ENCODE measurements at places on chromosomes 1 and 21.

- DNase-seq = no peak
These were observed 3.9 kb downstream of the BCAR3 start for GRCh38 chr1:93677729-93678128.

GRCh38 chr1:96559707-96560596 is 161.6 kb upstream of the PTBP2 start:
- no peak for DNase-seq

GRCh38 chr1:188763541-188763940 is 1714.1 kb downstream of the BRINP3 start:
- DNase-seq = no peak

DNA sequence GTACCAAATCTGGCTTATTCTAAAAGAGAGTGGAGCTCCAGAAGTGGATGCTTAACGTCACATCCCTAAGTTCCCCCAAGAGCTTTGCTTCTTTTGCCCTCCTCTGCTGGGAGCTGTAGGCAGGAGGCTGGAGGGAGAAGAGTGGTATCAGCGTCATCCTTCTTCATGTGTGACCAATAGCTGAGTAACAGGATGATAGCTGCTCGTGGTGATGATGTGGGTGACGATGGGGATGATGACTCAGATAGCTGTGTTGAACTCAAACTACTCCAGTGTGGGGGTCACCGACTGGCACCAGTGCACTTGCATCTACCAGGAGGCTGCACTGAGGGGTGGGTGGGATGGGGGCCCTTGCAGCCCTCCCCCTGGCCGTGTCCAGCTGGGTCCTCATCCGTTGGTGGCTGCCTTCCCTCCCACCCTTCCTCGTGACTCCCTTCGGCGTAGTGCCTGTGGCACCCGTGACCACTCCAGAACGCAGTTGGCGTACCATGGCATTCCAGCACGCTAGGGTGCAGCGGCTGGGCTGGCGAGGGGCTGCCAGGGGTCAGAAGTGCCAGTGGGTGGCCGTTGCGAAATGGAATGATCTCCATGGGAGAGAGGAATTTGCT is 1.1 kb downstream of the IGFN1 start:
- no peak for DNase-seq

DNA sequence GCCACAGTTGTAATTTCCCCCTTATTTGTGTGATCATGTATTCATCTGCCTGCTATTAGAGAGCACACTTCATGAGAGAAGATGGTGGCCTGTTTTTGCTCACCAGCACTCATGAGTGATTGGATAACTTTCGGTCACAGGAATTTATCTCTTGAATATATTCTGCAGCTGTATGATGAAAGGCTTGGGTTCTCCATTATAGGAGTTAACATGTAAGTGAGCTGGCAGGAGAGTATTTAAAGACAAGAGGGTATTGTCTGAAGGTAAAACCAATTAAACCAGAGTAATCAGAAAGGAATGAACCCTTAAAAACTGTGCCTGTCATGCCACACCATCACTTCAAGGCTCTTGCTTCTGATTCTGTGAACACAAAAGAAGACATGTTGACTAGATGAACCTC is 574.9 kb upstream of the CAMK1G start:
- DNase-seq = no peak

DNA sequence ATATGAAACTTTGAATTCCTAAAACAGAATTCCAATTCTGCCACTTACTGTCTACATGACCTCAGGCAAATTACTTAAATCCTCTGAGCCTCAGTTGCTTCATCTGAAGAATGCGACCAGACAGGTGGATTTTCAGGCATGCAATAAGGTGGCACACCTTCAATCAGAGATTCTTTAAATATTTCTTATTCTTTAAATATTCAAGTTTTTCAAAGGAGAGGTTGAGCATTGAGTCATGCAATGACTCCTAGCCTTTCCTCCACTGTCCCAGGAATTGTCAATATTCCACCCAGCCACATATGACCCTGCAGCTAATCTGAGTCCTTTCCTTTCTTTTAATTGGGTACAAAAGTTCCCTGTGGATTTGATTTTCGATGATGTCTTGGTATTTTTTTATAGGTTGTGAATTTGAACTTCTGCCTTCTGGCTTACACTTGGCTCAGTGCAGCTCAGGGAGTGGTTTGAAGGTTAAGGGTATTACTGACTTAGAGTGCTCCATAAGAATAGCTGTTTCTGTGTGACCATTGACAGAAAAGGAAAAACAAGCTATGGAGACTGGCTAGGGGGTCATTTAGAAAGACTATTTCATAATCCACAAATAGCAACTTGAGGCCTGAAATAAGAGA is 52.2 kb upstream of the PRDX6 start:
- DNase-seq = no peak

- DNase-seq = no peak
These were observed 22.6 kb upstream of the UAP1 start for GRCh38 chr1:162538815-162539431.

- no peak for DNase-seq
These were observed 332.2 kb upstream of the USP24 start for GRCh38 chr1:55547405-55547804.

GRCh38 chr1:235136111-235136510 is 7.5 kb upstream of the TOMM20 start:
- no peak for DNase-seq

- DNase-seq = peak; percentile 50
These were observed at the start of gene MACF1 for GRCh38 chr1:39204441-39205081. Gene MACF1, plus strand, starts transcription at chr1:39204695. Its CDS starts 328 bp downstream, at chr1:39205023.

GRCh38 chr1:62637392-62638105 is 40.2 kb downstream of the ANGPTL3 start:
- no peak for DNase-seq

- DNase-seq = no peak
These were observed 1.5 kb downstream of the ENSA start for GRCh38 chr1:150627826-150628410.

GRCh38 chr1:162772571-162773154 is 17.8 kb upstream of the HSD17B7 start:
- no peak for DNase-seq

- DNase-seq = peak; percentile 46
These were observed 144.9 kb upstream of the HOOK1 start for GRCh38 chr1:59669752-59670312.

DNA sequence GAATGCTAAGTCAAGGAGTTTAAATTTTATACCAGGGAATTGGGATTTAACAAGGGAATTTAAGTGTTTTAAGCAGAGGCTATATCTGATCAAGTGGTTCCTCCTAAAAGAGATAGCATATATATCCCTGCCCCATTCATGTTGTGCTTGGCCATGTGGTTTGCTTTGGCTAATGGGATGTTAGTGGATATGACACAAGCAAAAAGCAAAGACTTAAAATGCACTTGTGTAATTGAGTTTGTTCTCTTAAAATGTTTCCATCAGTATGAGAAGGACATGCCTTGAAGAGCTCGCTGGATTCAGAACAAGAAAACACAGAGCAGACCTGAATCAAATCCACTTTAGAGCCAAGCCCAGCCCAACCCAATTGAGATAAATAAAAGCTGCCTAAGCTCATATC is 22.4 kb downstream of the C1orf87 start:
- no peak for DNase-seq

DNA sequence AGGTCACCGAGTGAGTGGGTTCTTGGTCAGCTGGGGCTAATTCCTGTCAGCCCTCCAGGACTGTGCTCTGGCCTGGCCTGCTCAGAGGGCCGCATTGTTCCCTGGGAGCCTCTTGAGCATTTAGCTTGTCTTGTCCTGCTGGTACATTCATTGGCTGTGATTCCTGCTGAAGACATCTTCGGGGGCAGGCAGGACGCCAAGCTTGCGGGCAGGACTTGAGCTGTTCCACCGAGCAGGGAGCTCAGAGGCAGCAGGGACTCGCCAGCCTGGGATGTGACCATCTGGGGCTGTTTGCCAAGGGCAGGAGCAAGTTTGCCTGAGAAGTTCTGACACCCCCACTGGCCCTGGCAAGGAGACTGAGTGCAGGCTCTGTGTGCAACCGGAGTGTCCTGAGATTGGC is 7.0 kb upstream of the SLC26A9 start:
- no peak for DNase-seq

GRCh38 chr1:167746988-167747655 is 25.3 kb downstream of the MPZL1 start:
- no peak for DNase-seq

GRCh38 chr1:178976541-178976940 is 49.2 kb upstream of the FAM20B start:
- no peak for DNase-seq

All from H9 (cell line).